A549 treated with RU486 at 1 μM for 4 hours (cell line): ENCODE measurements at places on chromosomes 12 and 14. TPM values are rescaled to one million over a fixed set of nuclear protein-coding genes. Genes with fewer than 3 reads are reported as not detected.

The PGF gene
- 2.4 to 4.1 TPM (median 3.2 TPM) in 5 replicates for total RNA-seq

The GSC gene
- 0.34 to 0.55 TPM (median 0.39 TPM) in 5 replicates for total RNA-seq

The PPP1R36 gene
- total RNA-seq: 0.22 to 0.61 TPM (median 0.24 TPM) in 5 replicates

The KRT6C gene
- not detected in 5 replicates for total RNA-seq

The CLECL1 gene
- not detected in 5 replicates for total RNA-seq

The RNU4-1 gene
- not detected in 5 replicates for total RNA-seq

The OTOGL gene
- 0.02 TPM in 1 of 5 replicates, not detected in the others for total RNA-seq

The BDKRB1 gene
- 0.45 to 1.3 TPM (median 0.87 TPM) in 5 replicates for total RNA-seq

The ACVRL1 gene
- 0.06 to 0.15 TPM (median 0.12 TPM) in 3 of 5 replicates, not detected in the others for total RNA-seq
